ENCODE measurements at places on chromosomes 3 and 15. TPM values are rescaled to one million over a fixed set of nuclear protein-coding genes. Genes with fewer than 3 reads are reported as not detected.

SAMD7 gene
- not detected for total RNA-seq

- peaks cover 22% of the 10 kb centered on the region for H3K36me3 ChIP-seq
- peak overlapping the region; percentile 34 for H3K27ac ChIP-seq
These were observed 31.9 kb downstream of the EHD4 start for GRCh38 chr15:41940441-41940857.

DNA sequence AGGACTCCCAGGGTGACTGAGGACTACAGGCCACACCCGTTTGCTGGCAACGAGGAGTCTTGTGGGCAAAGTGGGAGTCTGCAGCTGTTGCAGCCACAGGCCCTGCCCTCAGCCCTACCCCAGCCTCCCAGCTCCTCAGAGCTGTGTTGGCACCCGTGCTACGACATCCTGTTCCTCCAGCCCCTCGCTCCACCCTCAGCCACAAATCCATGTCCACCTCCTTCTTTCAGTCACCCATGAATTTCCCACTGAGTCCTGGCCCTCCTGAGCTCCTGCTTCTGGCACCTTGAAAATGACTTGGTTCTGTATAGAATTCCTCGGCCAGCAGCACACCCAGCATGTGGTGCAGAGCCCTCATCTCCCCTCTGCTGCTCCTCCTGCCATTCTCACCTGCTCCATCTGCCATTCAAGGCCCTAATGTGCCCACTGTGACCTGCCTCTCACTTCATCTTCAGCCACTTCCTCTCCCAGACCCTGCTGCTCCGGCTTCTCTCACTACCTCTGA lies 20.9 kb upstream of the VILL start:
- no peak for DNase-seq
- no peak overlapping the region for H3K27ac ChIP-seq
- H3K4me1 ChIP-seq = peaks cover 13% of the 10 kb centered on the region
- no peak overlapping the region for H3K4me3 ChIP-seq
- no peaks in the 10 kb centered on the region for H3K27me3 ChIP-seq

DNA sequence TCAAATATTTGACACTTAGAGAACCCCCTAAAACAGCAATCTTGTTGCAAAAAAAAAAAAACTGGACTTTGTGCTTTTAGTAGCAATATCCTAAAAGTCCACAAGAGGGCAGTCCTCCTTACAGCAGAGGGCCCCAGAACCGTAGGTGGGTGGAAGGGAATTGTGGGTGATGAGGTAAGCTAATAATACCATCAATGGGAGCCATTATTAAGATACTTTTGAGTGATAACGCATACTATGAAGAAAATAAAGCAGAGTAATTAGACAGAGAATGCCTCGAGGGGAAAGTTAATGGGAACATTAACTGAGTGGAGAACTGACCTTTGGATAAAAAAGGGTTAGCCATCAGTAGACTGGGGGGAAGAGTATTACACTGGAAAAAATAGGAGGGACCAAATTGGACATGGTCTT lies 229.9 kb downstream of the THRB start:
- no peaks in the 10 kb centered on the region for H3K36me3 ChIP-seq
- H3K27me3 ChIP-seq = no peaks in the 10 kb centered on the region
- no peaks in the 10 kb centered on the region for H3K4me1 ChIP-seq
- no peak overlapping the region for H3K27ac ChIP-seq
- no peak overlapping the region for H3K4me3 ChIP-seq

DNA sequence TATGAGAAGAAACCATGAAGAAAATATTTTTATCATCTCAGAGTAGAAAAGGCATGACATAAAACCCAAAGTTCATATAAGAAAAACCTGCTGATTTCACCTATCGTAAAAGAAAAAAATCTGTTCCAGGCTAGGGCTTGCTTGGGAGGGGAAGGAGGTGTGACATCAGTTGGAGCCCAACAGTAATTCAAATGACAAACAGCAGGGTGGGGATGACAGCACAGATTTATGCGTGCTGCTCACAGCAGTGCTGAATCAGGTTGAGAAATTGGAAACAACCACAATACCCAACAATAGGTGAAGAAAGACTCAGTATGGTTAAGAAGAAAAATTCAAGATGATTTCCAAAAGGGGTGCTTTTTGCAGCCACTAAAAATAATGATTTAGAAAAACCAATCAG lies 172.4 kb downstream of the PDE8A start:
- H3K27me3 ChIP-seq = no peaks in the 10 kb centered on the region
- DNase-seq = no peak
- no peak overlapping the region for H3K4me3 ChIP-seq
- no peaks in the 10 kb centered on the region for H3K36me3 ChIP-seq
- no peaks in the 10 kb centered on the region for H3K4me1 ChIP-seq

Measured in tibial nerve (tissue), 4 donors.